ENCODE measurements at places on chromosomes 16 and 17. TPM values are rescaled to one million over a fixed set of nuclear protein-coding genes. Genes with fewer than 3 reads are reported as not detected.

GRCh38 chr16:29883987-29884386 lies 15.4 kb downstream of the SEZ6L2 start:
- DNase-seq, result no peak

GRCh38 chr17:2958706-2959222 lies 104.6 kb downstream of the OR1D5 start:
- no peak for DNase-seq

CD300E gene
- not detected for total RNA-seq

- peak; percentile 91 for DNase-seq
Measured at GRCh38 chr16:67184995-67185650, 1.4 kb upstream of the MATCAP1 start.

DNA sequence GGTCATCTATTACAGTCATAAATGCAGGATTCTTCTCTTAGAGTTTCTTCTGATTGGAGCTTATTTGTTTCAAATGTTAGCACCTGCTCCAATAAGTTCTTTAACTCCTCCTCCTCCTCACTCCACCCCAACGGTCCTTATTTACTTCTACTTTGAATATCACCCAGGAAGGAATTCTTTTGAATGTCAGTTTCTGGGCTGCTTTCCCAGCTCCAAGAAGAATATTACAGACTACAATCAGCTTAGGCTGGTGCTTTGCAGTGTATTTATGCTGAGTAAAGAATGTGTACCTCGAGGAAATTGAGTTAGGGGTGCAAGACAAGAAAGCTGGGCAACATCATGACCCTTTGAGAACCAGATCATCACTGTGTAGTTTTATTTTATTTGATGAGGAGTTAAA lies 30.8 kb downstream of the MAP3K3 start:
- no peak for DNase-seq

GRCh38 chr17:70369391-70369790 lies 200.1 kb downstream of the KCNJ2 start:
- DNase-seq, result no peak

DNA sequence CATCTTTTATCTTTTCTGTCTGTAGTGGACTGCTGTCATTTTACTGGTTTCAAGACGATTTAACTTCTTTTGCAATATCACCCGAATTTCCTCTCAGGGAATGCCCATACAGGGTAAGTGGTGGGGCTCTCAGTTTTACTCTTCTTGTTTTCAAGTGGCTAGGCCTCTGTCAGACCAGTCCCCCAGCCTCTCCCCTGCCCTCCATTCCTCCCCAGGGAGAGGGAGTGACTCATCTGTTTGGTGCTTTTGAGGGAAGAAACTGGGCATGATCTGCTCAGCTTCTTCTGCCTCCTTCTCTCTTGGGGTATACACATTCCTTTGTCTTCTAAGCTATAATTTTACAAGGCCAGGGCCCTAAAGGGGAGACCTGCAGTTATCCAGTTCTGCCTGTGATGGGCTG lies 332.0 kb downstream of the CBLN1 start:
- no peak for DNase-seq

DNA sequence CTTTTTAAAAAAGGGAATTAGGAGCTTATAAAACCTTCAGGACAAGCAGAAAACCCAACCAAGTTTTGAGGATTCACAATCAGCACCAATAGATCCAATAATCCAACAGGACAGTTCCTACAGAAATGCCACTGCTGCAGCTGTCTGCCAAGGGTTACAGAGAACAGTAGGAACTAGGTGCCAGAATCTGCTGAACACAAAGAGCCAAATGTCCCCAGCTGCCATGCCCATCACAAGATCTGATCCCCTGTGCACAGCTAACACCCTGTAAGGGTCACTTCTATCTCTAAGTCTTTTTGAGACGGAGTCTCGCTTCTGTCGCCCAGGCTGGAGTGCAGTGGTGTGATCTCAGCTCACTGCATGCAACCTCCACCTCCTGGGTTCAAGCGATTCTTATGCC lies 262.3 kb downstream of the STX8 start:
- DNase-seq, result no peak

DNA sequence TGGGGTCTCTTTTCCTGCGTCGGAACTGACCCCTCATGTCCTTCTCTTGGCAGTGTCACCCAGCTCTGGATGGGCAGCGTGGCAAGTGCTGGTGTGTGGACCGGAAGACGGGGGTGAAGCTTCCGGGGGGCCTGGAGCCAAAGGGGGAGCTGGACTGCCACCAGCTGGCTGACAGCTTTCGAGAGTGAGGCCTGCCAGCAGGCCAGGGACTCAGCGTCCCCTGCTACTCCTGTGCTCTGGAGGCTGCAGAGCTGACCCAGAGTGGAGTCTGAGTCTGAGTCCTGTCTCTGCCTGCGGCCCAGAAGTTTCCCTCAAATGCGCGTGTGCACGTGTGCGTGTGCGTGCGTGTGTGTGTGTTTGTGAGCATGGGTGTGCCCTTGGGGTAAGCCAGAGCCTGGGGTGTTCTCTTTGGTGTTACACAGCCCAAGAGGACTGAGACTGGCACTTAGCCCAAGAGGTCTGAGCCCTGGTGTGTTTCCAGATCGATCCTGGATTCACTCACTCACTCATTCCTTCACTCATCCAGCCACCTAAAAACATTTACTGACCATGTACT lies 13.2 kb downstream of the IGFBP4 start:
- DNase-seq, result no peak

DNA sequence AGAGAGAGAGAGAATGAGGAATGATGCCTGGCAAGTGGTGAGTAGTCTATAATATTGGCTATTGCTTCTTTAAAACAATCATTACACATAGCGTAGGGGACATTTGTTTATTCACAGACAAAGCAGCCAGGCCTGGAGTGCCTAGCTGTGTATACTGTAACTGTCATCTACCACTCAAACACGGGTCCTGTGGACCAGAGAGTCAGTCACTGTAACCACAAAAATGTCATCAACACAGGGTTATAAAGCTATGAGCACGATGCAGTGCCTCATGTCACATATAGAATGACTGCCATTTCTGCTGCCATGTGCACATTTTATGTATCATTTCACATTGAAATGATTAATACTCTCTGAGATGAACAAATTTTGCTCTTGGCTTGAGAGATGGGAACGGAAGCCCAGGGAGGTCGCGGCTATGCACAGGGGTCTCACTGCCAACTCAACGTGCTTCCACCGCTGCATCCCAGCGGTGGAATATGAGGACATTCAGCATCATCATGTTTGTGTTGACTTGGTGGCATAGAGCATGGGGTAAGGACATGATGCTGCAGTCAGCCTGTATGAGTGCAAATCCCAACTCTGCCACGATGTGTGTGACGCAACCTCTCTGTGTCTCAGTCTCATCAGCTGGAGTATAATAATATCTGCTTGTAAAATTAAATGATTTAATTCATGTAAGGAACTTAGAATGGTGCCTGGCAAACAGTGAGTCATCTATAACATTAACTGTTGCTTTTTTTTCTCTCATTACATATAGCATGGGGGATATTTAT lies 3.3 kb downstream of the MT1H start:
- no peak for DNase-seq

DNA sequence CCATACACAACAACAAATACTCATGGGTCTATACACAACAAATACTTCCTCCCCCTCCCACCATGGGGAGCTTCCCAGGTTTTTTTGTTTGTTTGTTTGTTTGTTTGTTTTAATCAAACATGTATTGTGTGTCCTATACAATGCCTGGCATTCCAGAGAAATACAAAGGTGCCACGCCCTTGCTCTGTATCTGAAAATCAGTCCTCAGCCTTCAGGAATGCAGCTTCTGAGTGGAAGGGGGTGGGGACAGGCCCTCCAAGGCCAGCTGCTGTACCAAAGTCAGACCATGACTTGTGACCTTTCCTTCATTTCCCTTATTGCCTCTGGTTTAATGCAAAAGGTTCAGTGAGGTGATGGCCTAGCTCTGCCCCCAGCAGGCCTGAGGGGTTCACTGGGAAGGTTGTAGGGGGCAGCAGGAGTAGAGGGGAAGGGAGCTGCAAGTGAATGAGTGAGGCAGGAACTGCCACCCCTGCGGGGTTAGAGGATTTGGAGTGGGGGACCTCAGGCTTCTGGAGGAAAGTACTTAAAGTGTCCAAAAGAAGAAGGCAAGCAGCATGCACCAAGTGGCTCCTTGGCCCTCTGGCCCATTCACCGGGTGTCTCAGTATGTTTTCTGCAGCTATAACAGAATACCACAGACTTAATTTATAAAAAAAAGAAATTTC lies 105.2 kb downstream of the CLEC16A start:
- no peak for DNase-seq

CES5A gene
- total RNA-seq, result not detected

- no peak for DNase-seq
Measured at GRCh38 chr17:37067555-37068111, 118.9 kb downstream of the AATF start.

DNA sequence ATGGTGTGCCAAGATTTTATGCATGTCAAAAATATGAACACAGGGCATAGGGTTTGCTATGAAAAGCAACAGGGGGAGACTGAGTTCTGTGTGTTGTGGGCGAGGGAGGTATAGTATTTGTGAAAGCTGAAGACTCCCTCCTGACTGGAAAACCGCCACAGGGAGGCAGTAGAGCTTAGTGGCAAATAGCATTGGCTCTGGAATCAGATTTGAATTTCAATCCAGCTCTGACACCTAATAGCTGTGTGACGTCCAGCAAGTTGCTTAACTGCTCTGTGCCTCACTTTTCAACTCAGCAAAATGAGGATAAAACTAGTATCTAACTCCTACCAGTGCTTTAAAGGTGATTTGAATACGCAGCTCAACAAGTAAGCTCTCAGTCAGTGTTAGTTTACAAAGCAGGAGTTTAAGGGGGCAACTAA lies 22.0 kb downstream of the KPNA2 start:
- no peak for DNase-seq

DNA sequence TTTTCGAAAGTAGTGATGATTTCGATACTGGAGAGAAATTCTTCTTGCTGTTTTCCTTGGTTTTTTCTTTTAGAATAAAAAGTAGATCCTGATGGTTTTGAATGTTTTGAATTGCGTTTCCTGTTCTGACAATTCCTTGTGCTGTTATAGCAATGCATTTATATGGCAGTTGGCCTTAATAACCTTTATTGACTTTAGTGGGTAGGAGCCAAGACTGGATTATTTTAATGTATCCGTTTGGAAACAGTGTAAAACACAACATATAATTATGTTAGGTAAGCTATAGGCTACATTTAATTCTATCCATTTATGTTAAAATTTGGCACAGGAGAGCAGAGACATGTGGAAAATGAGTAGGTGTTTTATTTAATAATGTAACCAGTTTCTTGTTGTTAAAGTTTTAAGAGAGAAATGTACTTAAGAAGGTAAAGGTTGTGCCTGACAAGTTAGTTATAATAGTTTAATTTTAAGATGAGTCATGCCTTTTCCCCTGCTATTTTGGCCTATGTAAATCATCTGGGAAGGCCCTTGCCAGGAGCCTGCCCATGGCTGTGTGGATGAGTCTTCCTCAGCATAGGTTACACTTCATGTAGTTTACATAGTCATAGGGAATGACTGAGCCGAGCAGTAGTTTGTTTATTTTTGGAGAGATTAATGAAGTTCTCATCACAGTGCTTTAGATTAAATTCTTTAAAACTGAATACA lies 189.9 kb downstream of the FTO start:
- DNase-seq, result no peak

DNA sequence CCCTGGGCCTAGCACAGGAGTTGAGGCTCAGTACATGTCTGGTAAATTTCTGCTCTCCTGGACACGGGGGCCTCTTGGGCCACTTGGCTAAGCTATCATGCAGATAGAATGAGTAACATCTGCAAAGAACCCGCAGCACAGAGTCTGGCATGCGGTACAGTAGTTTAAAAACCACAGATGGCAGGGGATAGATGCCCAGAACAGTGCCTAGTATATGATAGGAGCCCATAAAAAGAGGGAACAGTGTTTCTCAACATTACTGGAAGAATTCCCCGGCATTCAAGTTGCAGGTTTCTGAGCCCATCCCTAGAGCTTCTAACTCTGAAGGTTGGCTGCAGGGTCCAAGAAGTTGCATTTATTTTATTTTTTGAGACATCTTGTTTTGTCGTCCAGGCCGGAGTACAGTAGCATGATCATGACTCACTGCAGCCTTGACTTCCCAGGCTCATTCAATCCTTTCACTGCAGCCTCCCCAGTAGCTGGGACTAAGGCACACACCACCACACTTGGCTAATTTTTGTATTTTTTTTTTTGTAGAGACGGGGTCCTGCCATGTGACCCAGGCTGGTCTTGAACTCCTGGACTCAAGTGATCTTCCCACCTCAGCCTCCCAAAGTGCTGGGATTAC lies 5.8 kb downstream of the CDIPT start:
- no peak for DNase-seq

GRCh38 chr17:82239926-82240505 lies 11.2 kb downstream of the SLC16A3 start:
- no peak for DNase-seq

UBE2O gene
- 17.3 TPM for total RNA-seq

DNA sequence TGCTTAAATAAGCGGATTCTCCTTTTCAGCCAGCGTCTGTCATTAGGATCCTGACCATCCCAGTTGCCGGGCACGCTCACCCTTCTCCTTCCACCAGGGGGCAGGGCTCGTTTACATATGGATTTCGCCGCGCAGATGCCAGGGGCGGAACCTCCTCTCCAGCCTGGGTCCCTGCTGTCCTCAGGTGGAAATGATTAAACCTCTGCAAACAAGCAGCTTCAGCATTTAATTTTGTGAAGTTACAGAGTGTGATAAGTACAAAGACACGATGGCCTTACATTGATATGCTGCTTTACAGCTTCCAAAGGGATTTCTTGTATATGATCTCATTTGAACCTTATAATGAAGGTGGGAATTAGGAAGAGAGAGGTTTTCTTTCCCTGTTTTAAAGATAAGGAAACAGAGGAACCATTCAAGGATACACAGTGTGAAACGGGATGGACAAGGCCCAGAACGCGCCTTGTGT lies 3.9 kb upstream of the KRT28 start:
- DNase-seq, result peak; percentile 80
